CD8-positive, alpha-beta memory T cell (primary cell): ENCODE measurements at places on chromosomes 7 and 10.

- no peak for DNase-seq
Measured at GRCh38 chr10:43135656-43136055, 2.6 kb upstream of the CSGALNACT2 start.

GRCh38 chr10:24343686-24344085 lies 134.7 kb downstream of the KIAA1217 start:
- no peak for DNase-seq

- DNase-seq, result no peak
Measured at GRCh38 chr7:119879835-119880234, 393.1 kb upstream of the KCND2 start.

GRCh38 chr7:5431560-5432015 lies 8.0 kb upstream of the TNRC18 start:
- no peak for DNase-seq

- no peak for DNase-seq
Measured at GRCh38 chr10:77463499-77463898, 174.1 kb downstream of the KCNMA1 start.

GRCh38 chr10:404346-404745 lies 269.1 kb downstream of the ZMYND11 start:
- no peak for DNase-seq

GRCh38 chr10:63214571-63214970 lies 81.4 kb downstream of the NRBF2 start:
- no peak for DNase-seq

GRCh38 chr7:117250801-117251200 lies 72.1 kb downstream of the WNT2 start:
- no peak for DNase-seq

DNA sequence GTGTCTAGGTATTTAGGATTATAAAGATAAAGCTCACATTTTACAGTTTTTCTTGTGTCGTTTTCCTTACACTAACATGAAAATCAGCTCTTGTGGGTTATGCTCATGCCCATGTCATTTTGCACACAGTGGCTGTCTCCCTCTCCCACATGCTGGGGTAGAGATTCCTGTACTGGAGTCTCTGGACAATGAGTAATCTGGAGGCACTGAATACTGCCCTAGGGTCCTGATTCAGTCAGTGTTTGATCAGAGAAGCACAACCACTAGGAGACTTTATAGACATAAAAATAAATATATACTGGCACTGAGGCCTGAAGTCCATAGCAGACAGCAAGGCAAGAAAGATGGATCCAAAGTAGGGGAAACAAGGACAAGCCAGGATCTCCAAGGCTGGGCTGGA lies 1008.8 kb downstream of the KCNMA1 start:
- DNase-seq, result no peak

DNA sequence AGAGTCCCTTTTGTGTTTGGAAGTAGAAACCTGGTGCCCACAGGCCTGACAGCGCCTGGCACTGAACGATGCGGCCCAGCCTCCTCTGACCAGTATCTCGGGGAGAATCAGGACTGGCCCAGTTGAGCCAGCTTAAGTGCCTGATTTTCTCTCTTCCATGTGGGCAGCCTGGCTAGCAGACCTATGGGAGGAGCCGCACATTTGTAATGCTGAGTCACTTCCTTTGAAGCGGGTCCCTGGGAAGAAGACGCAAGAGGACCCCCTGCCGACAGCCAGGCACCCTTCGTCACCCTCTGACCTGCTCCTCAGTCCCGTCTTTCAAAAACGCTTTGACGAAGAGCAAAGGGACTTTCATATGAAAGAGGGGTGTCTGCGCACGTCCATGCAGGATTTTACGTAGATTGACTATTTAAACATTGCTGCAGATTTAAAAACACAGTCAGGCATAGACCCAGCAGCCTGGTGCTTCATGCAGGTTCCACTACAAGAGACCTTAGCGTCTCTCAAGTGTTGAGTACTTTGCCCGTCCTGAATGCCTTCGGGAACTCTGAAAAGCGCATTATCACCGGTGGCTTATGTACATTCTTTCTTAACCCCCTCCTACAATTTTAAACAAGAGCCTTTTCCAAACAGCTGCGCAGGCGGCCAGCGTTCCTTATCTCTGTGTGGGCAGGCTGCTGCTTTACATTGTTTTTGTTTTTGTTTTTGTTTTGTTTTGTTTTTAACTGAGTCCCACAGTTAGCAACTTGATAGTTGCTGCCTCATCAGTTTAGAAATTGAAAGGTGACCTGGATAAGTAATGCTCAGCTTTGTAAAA lies 36.5 kb upstream of the AP5Z1 start:
- DNase-seq, result no peak

DNA sequence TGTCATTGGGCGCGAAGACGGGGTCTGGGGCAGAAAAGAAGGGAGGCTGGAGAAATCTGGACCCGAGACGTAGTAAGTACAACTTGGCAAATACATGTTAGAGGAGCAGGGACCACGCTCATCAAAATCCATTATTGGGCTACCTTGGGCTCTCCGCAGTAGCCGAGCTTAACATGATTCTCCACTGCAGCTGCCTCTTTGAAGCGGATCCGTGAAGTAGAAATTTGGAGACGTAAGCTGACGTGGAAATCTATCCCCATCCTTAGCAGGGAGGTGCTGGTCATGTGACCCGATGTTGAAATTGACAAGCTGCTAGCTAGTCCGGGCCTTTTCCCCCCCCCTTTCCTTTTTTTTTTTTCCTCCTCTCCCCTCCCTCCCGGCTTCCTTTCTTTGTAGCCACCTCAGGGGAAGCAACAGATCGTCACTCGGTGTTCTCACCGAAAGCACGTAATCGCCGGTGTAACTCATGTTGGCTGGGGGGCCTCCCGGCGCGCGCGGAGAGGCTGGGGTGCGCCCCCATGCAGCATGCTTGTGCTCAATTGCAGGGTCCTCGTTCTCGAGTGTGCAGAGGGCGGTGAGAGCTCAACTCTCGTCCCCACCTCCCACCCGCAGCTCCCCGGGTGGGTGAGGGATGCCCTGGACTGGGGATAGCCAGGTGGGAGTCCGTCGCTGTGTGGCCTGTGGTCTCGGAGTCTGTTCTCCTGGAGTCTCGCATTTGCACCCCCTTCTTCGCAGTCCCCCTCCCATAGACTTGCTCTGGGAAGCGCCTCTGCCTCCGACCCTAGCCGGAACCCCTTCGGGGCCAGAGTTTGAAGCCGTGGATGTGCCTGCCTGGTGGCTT lies at the start of gene HOXA11:
TSS of gene HOXA11 (minus strand) at position 220 of the 841 bp plus-strand sequence. CDS start at position 132, 88 bp downstream.
- no peak for DNase-seq

- no peak for DNase-seq
Measured at GRCh38 chr7:137977173-137977572, 24.7 kb downstream of the CREB3L2 start.

- no peak for DNase-seq
Measured at GRCh38 chr10:3999642-4000041, 214.6 kb upstream of the KLF6 start.

GRCh38 chr7:50353201-50353600 lies 48.7 kb downstream of the IKZF1 start:
- DNase-seq, result no peak

DNA sequence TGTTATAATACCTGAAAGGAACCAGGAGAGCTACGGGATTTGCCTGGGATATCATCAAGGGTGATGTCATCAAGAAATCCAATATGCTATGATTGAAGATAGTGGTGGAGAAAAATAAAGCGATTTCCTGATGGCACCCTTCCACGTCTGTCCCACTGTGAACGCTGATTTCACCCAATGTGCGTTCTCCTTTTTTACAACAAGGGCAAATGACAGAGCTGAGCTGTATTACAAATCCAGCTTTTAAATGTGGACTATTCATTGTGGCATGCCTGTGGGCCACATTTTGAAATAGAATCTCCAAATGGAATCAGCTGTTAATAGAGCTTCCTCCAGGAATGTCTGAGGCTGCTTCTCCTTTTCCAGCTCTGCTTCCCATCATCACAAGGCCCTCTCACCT lies 23.3 kb downstream of the SLC13A4 start:
- no peak for DNase-seq

DNA sequence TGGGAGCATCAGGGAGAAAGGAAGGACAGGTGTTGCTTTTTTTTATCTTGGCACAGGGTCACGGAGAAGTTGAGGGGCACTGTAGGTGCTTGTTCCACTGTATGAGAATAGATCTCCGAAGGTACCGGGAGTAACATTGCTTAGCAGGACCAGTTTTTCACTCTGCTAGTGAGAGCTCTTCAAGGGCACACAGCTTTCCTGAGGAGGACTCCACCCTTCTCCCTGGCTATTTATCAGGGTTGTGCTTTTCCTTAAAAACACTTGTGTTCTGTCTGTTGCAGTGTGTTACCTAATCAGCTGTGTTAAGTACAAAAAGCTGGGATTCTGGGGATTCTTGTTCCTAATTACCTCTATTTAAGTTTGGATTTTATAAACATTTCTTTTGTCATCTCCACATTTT lies 160.5 kb downstream of the SND1 start:
- DNase-seq, result no peak

- DNase-seq, result no peak
Measured at GRCh38 chr7:14899030-14899429, 3.5 kb downstream of the DGKB start.
